Activated naive CD8-positive, alpha-beta T cell treated with anti-CD3 and anti-CD28 coated beads, Interleukin-2, amount 50 U/mL, for 16 hours (primary cell): ENCODE measurements at places on chromosomes 13 and 19.

- no peak for DNase-seq
Observed at GRCh38 chr19:1062387-1063029, 4.5 kb upstream of the ARHGAP45 start.

GRCh38 chr13:78319101-78319627 is 284.2 kb downstream of the POU4F1 start:
- no peak for DNase-seq

- DNase-seq = no peak
Observed at GRCh38 chr19:21611659-21612402, 106.4 kb downstream of the ZNF429 start.

GRCh38 chr19:32879741-32880140 is 10.2 kb upstream of the SLC7A9 start:
- no peak for DNase-seq
